H1 (cell line): ENCODE measurements at places on chromosomes 11 and 22. TPM values are rescaled to one million over a fixed set of nuclear protein-coding genes. Genes with fewer than 3 reads are reported as not detected.
A peak's percentile ranks its signal among the peaks of the same experiment; 100 is the strongest.

BTG4 gene
- not detected in 2 replicates for total RNA-seq

FOSL1 gene
- total RNA-seq = 6.3 and 7.5 TPM in 2 replicates

GGTLC3 gene
- not detected in 2 replicates for total RNA-seq

HBG1 gene
- total RNA-seq = not detected in 2 replicates

PARVG gene
- total RNA-seq = 0.37 and 0.50 TPM in 2 replicates

CTSW gene
- not detected in 2 replicates for total RNA-seq

MUC5AC gene
- total RNA-seq = not detected in 2 replicates

OR8D1 gene
- total RNA-seq = not detected in 2 replicates

GRCh38 chr11:100562128-100562527 lies 125.0 kb upstream of the ARHGAP42 start:
- no peak overlapping the region for H3K27ac ChIP-seq
- H3K27me3 ChIP-seq = no peaks in the 10 kb centered on the region
- no peaks in the 10 kb centered on the region for H3K36me3 ChIP-seq
- DNase-seq = no peak

DNA sequence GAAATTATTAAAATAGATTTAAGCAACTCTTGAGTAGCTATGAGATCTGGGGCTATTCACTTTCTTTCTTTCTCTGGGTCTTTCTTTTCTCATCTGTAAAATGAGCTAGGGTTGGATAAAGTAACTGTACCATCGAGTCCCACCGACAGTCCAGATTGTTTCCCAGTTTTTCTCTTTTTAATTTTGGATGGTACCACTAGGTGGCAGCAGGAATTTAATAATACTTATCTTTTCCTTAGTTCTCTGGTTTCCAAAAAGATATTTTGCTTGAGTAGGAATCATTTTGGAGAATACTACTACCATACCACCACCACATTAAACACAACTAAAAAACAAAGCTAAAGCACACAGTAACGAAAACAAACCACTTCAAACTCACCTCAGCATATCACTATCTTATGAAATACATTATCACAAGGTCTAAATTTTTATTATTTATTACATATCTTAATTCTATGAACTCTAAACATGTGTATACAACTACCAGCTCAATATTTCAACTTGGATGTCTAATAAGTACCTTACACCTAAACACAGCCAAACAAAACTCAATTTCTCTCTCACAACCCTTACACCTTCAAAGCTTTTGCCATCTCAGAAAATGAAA lies 584.0 kb downstream of the KCNA4 start:
- no peaks in the 10 kb centered on the region for H3K27me3 ChIP-seq
- DNase-seq = no peak
- no peak overlapping the region for H3K4me3 ChIP-seq
- no peak overlapping the region for H3K27ac ChIP-seq
- H3K4me1 ChIP-seq = no peaks in the 10 kb centered on the region

GRCh38 chr22:31637447-31637890 lies 24.5 kb downstream of the PISD start:
- peaks cover 3% of the 10 kb centered on the region; the same call in 1 of the 2 replicates for H3K36me3 ChIP-seq
- H3K4me1 ChIP-seq = no peaks in the 10 kb centered on the region
- H3K4me3 ChIP-seq = no peak overlapping the region
- H3K27me3 ChIP-seq = no peaks in the 10 kb centered on the region
- H3K27ac ChIP-seq = no peak overlapping the region

GRCh38 chr11:118870396-118871343 lies 13.0 kb upstream of the CXCR5 start:
- peaks cover 2% of the 10 kb centered on the region for H3K4me1 ChIP-seq
- H3K27me3 ChIP-seq = no peaks in the 10 kb centered on the region
- peak overlapping the region; percentile 7 for H3K4me3 ChIP-seq

- no peak for DNase-seq
- no peak overlapping the region for H3K4me3 ChIP-seq
- H3K4me1 ChIP-seq = no peaks in the 10 kb centered on the region
- no peaks in the 10 kb centered on the region for H3K36me3 ChIP-seq
- no peaks in the 10 kb centered on the region for H3K27me3 ChIP-seq
Measured at GRCh38 chr22:47304854-47305253, 542.4 kb downstream of the TBC1D22A start.

GRCh38 chr11:34074391-34074790 lies 22.9 kb downstream of the CAPRIN1 start:
- no peak for DNase-seq
- no peak overlapping the region for H3K4me3 ChIP-seq
- H3K4me1 ChIP-seq = no peaks in the 10 kb centered on the region
- no peak overlapping the region for H3K27ac ChIP-seq
- no peaks in the 10 kb centered on the region for H3K27me3 ChIP-seq

- no peaks in the 10 kb centered on the region for H3K36me3 ChIP-seq
- no peak overlapping the region for H3K27ac ChIP-seq
- H3K4me3 ChIP-seq = no peak overlapping the region
- H3K27me3 ChIP-seq = no peaks in the 10 kb centered on the region
Measured at GRCh38 chr11:95373241-95373640, 142.2 kb upstream of the SESN3 start.

DNA sequence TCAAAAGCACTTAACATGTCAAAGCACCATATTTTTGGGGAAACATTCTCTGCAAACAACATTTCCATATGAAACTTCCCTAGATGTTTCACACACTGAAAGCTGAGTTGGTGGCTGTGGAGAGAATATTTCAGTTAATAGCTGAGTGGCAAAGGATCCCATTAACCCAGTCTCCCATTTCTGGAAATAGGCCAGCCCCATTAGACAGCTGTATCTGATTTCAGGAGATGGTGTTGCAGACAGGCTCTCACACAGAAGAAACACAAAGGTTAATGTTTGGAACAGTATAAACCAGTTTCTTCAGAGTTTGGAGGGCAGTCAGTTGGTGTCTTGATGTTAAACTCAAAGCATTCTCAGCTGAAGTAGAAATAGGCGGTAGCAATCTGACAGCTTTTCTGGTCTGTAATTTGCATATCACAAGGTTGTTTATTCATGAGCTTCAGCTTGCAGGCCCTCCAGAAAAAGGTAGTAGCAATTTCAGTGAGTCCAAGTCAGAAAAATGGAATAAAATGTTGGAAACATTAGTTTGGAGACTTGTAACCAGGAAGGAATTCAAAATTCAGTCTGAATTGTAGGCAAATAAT lies 15.5 kb upstream of the ZBTB44 start:
- DNase-seq = no peak
- H3K27ac ChIP-seq = no peak overlapping the region
- no peaks in the 10 kb centered on the region for H3K4me1 ChIP-seq
- no peaks in the 10 kb centered on the region for H3K36me3 ChIP-seq
- no peak overlapping the region for H3K4me3 ChIP-seq

DNA sequence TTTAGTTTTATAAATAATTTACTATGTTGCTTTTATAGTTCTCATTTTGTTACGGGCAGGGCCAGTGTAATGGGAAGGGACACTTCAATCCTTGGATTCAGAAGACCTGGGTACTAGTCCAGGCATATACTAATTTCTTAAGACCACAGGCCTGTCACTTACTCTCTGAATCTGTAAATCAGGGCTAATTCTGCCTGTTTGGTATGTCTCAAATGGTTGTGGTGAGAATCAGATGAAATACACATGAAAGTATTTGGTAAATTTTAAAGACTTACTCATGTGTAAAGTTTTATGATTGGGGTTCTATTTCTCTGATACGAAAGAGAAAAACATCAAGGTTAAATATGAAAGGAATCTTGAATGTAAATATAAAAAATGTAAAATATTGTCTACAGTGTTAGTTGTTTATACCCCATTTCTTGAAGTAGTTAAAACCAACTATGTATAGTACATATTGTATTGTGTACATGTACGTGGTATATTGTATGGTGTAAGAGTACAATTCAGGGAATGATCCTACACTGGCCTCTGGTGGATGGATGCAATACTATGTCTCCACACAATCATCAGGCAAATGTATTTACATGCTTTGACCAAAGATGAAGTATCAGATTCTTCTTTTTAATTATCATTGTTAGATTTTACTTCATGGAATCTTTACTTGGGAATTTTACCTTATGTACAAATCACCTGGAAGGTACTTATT lies 24.5 kb upstream of the RAG2 start:
- no peaks in the 10 kb centered on the region for H3K36me3 ChIP-seq
- H3K27ac ChIP-seq = no peak overlapping the region
- no peak for DNase-seq
- no peaks in the 10 kb centered on the region for H3K27me3 ChIP-seq

GRCh38 chr11:14357881-14358728 lies 878 bp downstream of the RRAS2 start:
- no peaks in the 10 kb centered on the region for H3K36me3 ChIP-seq
- peaks cover 4% of the 10 kb centered on the region for H3K4me1 ChIP-seq
- peak; percentile 78 for DNase-seq

GRCh38 chr11:102761646-102762238 lies 18.7 kb downstream of the MMP10 start:
- H3K4me3 ChIP-seq = no peak overlapping the region
- no peaks in the 10 kb centered on the region for H3K27me3 ChIP-seq
- H3K4me1 ChIP-seq = peaks cover 4% of the 10 kb centered on the region; the same call in 1 of the 2 replicates

DNA sequence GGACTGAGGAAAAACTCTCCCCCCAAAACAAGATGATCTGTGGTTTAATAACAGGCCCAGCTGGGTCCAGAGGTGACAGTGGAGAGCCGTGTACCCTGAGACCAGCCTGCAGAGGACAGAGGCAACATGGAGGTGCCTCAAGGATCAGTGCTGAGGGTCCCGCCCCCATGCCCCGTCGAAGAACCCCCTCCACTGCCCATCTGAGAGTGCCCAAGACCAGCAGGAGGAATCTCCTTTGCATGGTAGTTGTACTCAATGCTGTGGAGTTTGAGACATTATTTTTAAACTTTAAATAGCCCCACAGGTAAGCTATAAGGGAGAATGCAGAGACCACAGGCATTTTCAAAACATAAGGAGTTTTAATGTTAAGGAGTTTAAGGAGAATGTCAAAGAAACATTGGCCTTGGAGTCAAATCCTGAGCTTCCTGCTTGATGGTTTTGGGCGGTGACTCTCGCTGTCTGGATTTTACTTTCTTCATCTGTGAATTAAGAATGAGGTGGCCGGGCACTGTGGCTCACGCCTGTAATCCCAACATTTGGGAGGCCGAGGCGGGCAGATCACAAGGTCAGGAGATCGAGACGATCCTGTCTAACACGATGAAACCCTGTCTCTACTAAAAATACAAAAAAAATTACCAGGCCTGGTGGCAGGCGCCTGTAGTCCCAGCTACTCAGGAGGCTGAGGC lies 6.8 kb downstream of the APOL1 start:
- no peak overlapping the region for H3K4me3 ChIP-seq
- no peaks in the 10 kb centered on the region for H3K36me3 ChIP-seq
- 0 out of 2 replicates have a peak overlapping the region, but pooled peaks have one; percentile 9 for H3K27ac ChIP-seq
- no peaks in the 10 kb centered on the region for H3K27me3 ChIP-seq
- no peak for DNase-seq

DNA sequence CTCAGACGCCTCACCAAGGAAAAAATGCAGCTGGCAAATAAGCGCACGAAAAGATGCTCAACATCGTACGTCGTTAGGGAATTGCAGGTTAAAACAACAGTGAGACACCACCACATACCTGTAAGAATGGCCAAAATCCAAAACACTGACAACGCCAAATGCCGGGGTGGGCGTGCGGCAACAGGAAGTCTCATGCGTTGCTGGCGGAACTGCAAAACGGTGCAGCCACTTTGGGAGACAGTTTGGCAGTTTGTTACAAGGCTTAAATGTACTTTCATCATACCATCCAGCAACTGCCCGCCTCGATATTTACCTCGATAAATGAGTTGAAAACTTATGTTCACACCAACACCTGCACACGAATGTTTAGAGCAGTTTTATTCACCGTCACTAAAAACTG lies 7.5 kb upstream of the CTSD start:
- H3K36me3 ChIP-seq = no peaks in the 10 kb centered on the region
- no peaks in the 10 kb centered on the region for H3K27me3 ChIP-seq
- DNase-seq = no peak

DNA sequence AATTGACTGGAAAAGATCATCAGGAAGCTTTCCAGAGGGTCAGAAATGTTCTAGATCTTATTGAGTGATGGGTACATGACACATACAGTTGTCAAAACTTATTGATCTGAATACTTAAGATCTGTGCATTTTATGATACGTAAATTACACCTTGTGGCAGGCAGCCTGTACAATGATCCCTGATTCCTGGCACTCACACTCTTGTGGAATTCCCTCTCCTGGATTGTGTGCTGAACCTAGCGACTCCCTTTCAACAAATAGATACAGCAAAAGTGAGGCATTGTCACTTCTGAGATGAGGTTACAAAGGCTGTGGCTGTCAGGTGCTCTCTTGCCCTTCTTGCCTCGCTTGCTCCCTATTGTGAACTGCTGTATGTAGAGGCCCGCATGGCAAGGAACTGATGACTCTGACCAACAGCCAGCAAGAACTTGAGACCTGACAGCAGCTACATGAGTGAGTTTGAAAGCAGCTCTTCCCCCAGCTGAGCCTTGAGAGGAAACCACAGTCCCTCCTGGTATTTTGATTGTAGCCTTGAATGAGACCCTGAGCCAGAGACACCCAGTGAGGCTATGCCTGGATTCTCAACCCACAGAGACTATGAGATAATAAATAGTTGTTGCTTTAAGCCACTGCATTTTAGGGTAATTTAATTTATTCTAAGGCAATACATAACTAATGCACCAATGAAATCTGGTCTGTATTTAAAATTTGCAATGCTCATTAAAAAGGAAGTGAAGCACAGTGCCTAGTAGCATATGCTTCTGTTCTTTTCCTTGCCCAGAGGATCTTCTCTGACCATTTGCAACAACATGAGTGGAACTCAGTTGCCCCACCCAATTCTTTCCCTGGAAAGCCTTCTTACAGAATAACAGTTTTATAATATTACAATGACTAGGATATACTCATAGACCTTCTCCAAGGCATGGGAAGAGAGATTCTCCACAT lies 60.5 kb upstream of the IZUMO1R start:
- H3K36me3 ChIP-seq = no peaks in the 10 kb centered on the region
- DNase-seq = no peak
- H3K4me3 ChIP-seq = no peak overlapping the region
- no peak overlapping the region for H3K27ac ChIP-seq
- H3K27me3 ChIP-seq = no peaks in the 10 kb centered on the region

DNA sequence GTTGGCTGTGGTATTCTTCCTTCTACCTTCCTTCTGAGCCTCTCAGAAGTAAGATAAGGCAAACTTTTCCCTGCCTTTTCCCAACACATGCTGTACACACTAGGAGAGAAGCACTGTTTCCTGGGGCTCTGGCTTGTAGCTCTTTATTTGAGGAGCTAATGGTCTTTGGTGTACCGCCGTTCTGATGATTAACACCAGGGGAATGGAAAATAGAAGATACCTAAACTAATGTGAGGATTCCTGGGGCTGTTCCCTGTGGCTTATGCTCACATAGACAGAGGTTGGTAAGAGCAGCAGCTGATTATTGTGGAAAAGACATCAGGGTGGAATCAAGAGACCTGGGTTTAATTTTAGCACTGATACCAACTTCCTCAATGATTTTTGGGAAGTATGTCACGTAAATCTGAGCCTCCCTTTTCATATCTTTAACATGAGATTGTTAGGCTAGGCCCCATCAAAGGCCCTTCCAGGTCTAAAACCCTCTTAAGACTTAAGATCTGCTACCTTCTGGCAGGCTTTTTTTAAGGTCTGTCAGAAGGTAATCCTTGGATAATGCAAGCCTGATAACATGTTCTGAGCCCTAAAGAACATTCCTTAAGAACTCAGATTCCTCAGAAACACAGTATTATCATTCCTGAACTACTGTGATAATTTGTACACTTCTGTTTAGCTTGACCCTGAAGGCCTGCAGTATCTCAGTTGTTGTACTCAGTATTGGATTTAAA lies 24.8 kb upstream of the RCE1 start:
- no peak overlapping the region for H3K27ac ChIP-seq
- no peaks in the 10 kb centered on the region for H3K4me1 ChIP-seq
- no peak for DNase-seq
- H3K36me3 ChIP-seq = 0 out of 2 replicates have a peak, but pooled peaks cover 2% of the 10 kb centered on the region
- H3K4me3 ChIP-seq = no peak overlapping the region

- no peaks in the 10 kb centered on the region for H3K36me3 ChIP-seq
- H3K27ac ChIP-seq = no peak overlapping the region
- no peaks in the 10 kb centered on the region; the same call in none of the 2 replicates for H3K4me1 ChIP-seq
- no peak for DNase-seq
Measured at GRCh38 chr11:60867871-60868681, 734 bp downstream of the ZP1 start.
